Progenitor cell of endocrine pancreas (in vitro differentiated cells): ENCODE measurements at places on chromosomes 12 and 14.
A peak's percentile ranks its signal among the peaks of the same experiment; 100 is the strongest.

- DNase-seq: no peak
Measured at GRCh38 chr14:86787717-86788116, 1205.3 kb downstream of the GALC start.

- DNase-seq: no peak
Measured at GRCh38 chr12:1799882-1800400, 20.4 kb upstream of the LRTM2 start.

GRCh38 chr12:56631790-56632700 is 1.9 kb upstream of the BAZ2A start:
- DNase-seq: peak; percentile 25

GRCh38 chr14:55306938-55307589 is 35.8 kb downstream of the FBXO34 start:
- DNase-seq: no peak

DNA sequence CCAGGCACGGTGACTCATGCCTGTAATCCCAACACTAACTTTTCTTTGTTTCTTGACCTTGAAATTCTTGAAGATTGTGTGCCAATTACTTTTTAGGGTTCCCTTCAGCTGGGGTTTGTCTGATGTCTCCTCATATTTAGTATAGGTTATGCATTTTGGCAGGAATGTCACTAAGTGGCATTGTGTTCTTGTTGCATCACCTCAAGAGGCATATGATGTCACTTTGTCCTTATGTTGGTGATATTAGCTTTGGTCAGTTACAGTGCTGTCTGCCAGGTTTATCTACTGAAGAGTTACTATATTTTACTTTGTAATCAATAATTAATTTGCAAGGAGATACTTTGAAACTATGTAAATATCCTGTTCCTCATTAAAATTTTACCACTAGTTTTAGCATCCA is 61.0 kb upstream of the BTG1 start:
- DNase-seq: no peak

DNA sequence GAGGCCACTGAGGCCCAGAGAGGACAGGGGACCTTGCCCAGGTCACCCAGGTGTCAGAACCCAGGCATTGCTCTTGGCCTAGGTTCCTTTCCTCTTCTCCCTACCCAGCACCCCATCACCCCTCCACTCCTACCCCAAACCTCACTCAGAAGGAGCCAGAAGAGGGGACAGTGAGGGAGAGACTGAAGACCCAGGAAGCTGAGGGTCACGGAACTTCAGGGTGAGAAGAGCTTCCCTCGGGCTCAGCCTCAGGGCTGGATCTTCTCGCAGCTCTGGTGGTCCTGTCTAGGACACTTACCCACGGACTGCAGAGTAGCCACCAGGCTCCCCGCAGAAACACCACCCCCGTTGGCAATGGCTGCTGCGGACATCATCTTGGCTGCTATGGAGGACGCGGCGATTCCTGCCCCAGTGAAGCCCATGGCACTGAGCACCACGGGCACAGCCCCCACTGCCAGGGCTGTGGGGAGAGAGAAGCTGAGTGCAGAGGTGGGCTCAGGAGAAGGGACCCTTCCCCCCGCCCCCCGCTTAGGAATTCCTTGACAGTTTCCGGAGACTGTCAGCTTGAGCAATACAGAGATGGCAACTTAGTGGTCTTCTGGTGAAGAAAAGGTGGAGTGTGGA is 1.1 kb downstream of the IFI27L2 start:
- no peak for DNase-seq

DNA sequence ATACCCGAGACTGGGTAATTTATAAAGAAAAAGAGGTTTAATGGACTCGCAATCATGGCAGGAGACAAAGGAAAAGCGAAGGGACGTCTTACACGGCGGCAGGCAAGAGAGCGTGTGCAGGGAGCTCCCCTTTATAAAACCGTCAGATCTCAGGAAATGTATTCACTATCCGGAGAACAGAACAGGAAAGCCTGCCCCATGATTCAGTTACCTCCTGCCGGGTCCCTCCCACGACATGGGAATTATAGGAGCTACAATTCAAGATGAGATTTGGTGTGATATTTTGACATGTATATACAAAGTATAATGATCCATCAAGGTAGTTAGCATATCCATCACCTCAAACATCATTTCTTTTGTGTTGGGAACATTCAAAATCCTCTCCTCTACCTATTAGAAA is 2.3 kb upstream of the CDCA4 start:
- DNase-seq: no peak

DNA sequence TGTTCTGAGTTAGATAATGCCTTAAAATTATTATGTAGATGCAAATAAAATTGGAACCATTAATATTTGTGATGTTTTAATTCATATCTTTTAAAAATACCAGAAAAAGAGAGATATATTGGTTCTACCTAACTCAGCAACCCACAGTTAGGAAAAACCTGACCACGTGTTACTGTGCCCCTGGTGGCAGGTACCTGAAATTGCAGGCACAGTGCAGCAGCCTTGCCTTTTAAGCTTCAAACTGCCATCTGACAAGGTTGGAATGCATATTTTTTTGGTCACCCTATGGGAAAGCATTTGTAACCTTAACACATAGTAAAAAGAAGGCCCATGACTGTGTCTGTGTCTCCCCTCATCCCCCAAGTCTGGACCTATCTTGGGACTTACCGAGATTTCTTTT is 109.4 kb upstream of the NOS1 start:
- no peak for DNase-seq

GRCh38 chr12:83468988-83469908 is 782.5 kb downstream of the TMTC2 start:
- DNase-seq: no peak

- no peak for DNase-seq
Measured at GRCh38 chr12:113151655-113152054, 2.1 kb downstream of the CFAP73 start.

DNA sequence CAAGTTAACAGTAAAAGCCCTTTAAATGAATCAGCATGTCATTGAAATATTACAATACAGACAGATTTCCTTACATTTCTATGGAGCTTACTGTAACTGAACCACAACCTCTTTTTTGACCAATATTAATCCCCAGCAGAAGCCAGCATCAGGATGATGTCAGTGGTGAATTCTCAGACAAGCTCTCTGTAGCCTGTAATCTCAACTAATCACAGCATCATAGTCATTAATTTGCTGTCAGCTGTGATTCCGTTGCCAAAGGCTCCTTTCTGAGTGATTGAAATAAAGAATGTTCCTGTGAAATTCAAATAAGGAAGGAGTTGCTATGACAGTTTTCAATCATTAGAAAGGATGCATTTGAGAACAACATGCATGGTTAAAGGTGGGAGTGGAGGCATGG is 323.1 kb downstream of the PDZRN4 start:
- DNase-seq: no peak

DNA sequence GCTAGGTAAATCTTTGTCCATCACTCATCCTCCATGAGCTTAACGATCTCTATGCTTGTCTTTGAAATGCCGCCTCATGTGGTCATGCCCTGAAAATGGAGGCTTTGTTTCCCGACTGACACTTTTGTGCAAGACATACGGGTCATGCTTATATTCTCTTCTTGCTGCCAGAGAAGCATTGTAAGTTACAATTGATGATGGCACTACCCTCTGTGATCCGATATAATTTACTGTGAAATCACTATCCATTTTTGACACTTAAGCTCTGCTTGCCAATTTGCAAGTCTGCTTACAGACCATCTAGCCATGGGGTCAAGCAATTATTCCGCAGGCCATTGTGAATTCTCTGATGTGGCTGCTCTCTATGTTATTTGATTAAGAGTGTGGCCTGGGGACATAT is 650.0 kb downstream of the FLRT2 start:
- no peak for DNase-seq

GRCh38 chr14:84442521-84442920 is 1087.4 kb upstream of the FLRT2 start:
- no peak for DNase-seq

DNA sequence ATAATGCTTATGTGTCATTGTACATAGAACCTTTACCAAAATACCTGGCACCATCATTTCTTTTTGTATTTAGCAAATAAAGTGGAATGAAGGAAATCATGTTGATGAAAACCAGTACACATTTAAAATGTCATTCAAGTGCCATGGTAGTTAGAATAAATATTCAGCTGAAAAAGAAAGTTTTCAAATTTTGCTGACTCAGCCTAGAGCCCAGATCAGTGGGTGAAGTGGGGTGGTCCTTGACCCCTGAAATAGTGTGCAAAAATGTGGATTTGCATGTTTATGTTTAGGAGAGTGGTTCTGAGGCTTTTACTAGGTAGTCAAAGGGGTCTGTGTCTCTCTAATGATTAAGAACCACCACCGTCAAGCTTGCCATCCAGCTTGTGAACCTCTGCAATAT is 418.7 kb downstream of the ETNK1 start:
- DNase-seq: no peak

DNA sequence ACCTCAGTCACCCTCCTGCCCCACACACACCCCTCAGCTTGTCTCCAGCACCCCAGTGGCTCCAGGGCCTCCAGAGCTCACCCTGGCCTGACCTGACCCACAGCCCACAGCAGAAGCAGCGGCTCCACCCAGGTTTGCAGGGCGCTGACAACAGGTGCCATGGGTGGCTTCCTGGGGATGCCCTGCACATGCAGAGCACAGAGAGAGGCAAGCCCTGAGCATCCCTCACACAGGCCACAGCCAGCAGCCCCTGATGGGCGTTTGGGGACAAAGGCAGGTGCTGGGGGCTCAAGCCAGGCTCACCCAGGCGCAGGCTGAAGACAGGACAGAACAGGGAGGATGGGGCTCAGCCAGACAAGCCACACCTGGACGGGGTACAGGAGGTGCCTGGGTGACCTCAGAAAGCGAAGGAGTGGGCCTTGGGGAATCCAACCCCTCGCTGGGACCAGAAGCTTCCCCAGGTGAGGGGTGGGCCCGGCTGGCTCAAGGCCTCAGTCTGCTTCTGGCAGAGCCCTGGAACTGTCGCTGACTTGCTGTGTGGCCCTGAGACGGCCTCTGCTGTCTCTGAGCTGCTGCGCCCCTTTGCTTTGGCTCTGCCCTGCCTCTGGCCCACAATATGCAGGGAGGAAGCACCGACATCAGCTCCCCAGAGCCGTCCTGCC is 10.6 kb downstream of the ARL6IP4 start:
- DNase-seq: no peak
